A549 treated with GW870086 at 1 μM for 4 hours (cell line): ENCODE measurements at places on chromosomes 13 and 19. TPM values are rescaled to one million over a fixed set of nuclear protein-coding genes. Genes with fewer than 3 reads are reported as not detected.

The CCDC8 gene
- not detected in 5 replicates for total RNA-seq

The IFNL1 gene
- 0.27 TPM in 1 of 5 replicates, not detected in the others for total RNA-seq

The FFAR2 gene
- not detected in 5 replicates for total RNA-seq

The FAM216B gene
- total RNA-seq = not detected in 5 replicates

The GSX1 gene
- total RNA-seq = not detected in 5 replicates

The SHC2 gene
- total RNA-seq = 0.80 to 1.3 TPM (median 1.00 TPM) in 5 replicates

The ZNF844 gene
- not detected in 5 replicates for total RNA-seq

The FPR1 gene
- 0.11 to 0.24 TPM in 2 of 5 replicates, not detected in the others for total RNA-seq

The CHMP2A gene
- 191 to 213 TPM (median 195 TPM) in 5 replicates for total RNA-seq
